RKO (cell line): ENCODE measurements at places on chromosomes 6 and 20.

GRCh38 chr6:84416043-84416657 is 188.7 kb upstream of the CEP162 start:
- no peak for DNase-seq

DNA sequence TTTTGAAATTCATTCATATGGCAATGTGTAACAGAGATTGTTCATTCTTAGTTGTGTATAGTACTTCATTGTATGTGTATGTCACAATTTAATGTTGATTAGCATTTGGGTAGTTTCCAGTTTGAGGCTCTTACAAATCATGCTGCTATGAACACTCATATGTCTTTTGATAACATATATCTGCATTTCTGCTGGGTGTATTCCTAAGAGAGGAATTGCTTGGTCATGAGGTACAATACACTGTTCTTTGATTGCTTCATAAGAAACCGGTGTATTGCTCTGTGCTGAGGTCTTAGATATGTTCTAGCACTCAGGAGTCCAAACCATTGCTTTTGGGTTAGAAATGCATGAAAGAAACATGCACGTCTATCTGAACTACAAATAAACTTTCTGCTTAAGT is 492.9 kb upstream of the JAG1 start:
- DNase-seq = no peak

DNA sequence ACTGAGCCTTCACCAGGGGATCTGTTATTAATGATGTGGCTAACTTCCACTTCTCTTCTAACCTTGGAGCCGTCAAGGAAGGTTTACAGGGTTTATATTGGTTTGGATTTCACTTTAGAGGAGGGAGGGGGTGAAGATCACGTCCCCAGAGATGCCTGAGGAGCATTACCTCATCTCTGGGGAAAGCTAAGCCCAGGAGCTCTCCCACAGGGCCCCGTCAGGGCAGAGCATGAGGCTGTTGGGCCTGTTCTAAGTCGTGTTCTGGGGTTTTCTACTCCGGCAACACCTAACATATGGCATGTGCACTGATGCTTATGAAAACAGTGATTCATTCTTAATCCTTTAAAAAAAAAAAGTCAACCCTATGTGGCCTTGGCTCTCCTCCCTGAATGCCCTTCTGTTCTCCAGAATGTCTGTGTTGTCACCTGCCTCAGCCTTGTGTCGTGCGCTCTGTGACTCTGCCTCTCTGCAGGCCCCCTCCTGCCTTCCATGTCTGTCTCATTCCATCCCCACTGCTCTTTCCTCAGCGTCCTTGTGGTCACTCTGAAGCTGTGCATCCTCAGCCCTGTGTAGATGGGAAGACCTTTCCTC is 97.4 kb upstream of the JARID2 start:
- DNase-seq = no peak

DNA sequence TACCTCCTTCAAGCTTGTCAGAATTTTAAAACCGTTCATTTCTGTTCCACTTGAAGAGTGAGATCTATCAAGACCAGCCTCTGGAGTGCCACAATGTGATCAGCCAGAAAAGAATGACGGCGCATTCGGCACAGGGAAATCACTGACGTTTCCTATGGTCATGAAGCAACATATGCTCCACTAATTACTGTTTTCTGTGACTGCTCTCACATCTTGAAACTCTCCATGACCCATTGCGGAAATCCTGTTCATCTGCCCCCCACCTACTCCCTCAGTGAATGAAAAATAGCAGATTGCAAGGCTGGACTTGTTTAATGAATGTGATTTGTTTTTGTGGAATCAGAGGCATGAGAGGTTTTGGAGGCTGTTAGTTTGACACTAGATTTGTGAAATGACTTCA is 53.2 kb downstream of the SAMD5 start:
- no peak for DNase-seq

DNA sequence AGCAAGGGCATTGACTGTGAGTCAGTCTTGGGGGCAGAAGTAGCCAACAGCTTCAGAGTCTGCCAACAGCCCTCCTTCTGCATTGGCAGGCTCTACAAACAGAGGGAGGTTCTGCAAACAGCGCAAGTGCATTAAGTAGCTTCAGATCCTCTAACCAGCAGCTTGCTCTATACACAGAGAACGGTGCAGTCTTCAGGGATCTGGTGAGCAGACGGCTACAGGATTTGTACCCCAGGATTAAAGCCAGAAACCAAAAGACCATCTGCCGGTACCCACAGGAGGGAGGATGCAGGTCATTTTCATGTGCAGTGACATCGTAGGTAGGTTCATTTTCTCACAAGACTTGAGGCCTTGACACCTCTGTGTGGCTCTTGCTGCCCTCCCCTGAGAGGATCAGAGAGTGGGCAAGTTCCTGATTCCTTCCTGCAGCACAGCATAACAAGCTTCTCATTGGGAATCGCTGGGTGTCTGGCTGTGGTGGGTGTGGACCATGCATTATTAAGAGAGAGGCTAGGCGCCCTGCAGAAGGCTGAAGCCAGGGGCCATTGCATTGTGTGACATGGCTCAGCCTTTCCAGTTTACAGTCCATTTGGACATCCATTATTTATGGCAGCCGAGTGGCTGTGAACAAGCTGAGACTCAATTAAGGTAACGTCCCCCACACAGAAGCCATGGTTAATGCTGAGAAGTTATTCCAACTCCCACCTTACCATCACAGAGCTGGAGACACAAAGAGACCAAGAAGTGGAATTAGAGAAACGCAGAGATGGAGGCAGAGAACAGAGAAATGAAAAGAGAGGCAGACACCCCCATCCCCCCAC is 250.0 kb downstream of the LRFN2 start:
- no peak for DNase-seq

- no peak for DNase-seq
These were observed 19.7 kb upstream of the TM9SF4 start for GRCh38 chr20:32089637-32090362.

GRCh38 chr6:147227770-147228320 is 23.6 kb downstream of the STXBP5 start:
- no peak for DNase-seq

DNA sequence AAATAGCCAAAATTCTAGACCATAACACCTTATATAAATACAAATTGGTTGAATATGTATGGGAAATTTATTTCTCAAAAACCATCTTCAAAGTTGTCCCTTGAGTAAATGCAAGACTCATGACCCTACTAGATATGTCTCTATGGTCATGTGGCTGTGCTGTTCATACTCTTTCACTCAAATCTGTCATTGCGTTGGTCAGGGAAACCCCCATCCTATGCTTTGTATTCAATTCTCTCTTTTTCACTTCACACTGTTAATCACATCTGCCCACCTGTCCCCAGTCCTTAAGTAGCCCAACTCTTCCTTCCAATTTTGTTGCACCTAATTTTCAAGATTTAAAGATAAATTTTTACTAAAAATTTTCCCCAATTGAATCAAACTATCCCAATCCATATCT is 51.0 kb downstream of the RPS12 start:
- DNase-seq = no peak

- no peak for DNase-seq
These were observed 18.9 kb downstream of the NEDD9 start for GRCh38 chr6:11213422-11214021.

- DNase-seq = no peak
These were observed 274.2 kb downstream of the CDKAL1 start for GRCh38 chr6:20808439-20808838.

DNA sequence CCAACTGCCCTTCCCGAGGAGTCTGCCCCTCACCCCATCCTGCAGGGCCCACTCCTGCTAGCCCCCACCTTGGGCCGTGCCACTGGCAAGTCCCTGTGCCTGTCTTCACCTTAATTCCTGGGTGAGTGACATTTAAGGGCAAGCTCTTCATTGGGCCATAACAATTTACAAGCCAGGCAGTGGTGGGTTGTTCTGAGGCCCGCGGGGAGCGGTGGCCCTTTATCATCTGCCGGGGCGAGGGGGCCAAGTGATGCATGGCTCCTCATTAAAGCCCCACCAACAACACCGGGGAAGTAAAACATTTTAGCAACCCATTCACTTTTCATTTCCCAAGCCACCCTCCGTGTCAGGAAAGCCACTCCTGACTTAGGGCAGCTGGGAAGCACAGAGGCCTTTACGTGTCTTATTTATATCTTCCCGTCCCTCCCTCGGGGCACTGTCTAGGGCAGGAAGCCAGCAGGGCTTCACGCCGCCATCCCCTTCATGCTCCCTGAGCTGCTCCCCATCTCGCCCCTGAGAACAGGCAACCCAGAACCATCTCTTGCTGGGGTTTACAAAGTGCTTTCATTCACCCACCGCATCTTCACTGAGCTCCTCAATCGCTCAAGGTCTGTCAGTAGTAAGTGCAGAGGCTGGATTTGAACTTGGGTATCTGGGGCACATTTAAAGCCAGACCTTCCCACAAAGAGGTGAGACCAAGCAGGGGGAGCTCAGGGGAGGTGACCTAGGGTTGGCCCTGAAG is 55.5 kb upstream of the CCDC167 start:
- no peak for DNase-seq

DNA sequence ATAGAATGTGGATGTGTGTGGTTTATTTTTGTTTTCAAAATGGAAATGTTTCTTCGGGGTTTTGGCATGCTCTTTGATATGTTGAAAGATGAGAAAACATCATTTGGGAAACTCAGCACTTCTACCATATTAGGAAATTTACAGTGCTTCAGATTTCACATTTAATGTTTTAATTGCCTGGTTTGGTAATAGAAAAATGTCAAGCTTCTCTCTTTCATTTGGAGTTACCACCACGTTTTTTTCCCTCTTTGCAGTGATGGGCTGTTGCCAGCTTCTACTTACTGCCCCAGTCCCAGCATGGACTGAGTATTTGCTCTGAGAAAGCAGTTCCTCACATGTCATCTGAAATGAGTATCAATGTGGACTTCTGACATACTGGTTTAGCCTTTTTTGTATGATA is 267.7 kb downstream of the PRL start:
- no peak for DNase-seq

GRCh38 chr6:89215391-89215790 is 1.8 kb downstream of the GABRR1 start:
- no peak for DNase-seq

DNA sequence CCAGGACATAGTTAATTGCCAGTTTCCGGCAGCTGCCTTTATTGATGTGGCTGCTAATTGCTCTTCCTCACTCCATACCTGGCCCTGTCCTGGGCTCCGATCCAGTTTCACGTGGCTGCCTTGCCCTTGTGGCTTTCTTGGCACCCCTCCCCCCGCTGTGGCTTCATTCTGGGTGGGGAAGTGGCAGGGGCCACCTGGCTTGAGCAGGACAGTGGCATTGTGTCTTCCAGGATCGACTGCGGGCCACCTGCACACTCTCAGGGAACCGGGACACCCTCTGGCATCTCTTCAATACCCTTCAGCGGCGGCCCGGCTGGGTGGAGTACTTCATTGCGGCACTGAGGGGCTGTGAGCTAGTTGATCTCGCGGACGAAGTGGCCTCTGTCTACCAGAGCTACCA is 10.8 kb downstream of the MAVS start:
- DNase-seq = no peak

DNA sequence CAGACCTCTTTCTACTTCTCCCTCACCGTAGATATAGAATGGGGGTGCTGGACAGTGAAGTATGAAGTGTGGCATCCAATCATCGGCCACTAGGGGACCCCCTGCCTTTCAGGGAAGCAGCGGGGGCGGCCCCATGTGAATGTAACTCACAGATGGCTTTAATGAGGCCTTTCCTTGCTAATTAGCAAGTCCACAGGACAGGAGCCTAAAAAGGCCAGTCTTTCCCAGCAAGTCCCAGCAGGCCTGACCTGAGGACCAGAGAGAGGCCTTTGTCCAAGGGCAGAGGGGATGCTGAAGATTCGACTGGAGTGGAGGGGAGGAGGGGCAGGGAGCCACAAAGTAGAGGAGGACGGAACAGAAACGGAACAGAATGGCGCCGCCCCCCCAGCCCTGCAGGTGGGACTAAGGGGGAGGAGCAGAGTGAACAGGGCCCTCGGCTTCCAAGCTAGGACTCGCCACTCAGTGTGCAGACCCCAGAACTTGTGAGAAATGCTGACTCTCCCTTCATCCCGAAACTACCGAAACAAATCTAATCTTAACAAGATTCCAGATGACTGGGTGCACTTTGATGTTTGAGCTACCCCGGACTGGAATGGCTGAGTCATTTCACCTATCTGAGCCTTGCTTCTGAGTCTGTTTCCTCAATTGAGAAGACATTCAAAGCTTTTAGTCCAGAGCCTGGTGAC is 5.8 kb downstream of the C6orf132 start:
- peak; percentile 70 for DNase-seq

DNA sequence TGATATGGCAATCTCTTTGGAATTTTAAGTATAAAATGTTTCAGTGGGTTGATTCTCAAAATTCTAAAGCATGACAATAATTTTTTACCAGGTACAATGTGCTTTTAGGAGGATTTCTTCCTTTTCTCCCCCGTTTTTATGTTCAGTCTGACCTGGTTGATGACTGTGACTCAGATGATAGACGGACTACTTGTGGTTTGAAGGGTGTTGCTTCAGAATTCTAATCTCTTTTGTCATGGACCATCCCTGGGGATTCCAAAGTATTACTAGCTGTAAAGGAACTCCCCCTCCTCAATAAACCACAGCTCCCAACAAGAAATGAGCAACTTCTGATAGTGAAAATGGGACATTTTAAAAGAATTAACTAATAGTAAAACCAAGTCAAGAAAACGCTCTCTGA is 34.9 kb upstream of the TNFAIP3 start:
- DNase-seq = peak; percentile 51

- no peak for DNase-seq
These were observed 3.6 kb upstream of the CEBPB start for GRCh38 chr20:50186987-50187402.
